ENCODE measurements at places on chromosomes 11 and 22.

DNA sequence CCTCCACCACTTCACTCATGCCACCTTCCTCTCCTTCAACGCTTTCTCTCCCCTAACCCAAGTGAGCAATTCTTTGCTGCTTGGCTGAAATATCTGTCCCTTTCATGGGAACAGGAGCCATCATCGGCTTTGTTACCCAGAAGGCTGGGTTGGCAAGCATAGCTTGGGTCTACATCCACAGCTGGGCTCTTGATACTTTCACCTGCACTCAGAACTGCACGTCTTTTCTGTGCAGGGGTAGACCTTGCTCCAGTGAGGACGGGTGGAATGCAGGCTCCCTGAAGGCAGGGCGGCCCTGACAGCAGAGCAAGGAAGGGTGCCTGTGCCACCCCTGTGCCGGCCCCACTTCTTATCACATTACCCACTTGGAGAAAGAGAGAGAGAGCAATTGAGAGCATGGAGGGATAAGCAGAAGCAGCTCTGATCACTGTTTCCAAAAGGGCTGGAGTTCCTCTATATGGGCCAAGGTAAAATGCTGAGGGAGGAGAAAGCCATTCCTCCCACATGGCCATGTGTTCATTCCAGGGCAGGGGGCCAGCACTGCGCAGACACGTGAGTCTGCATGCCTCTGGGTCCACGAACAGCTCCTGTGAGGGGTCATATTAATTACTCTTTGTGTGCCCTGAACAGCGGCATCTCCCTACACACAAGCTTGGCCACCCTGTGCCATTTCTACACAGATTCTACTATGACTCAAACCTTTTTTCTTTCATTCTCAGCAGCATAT is 181.8 kb downstream of the BUD13 start:
- DNase-seq, result no peak

GRCh38 chr11:69700278-69701140 is 3.3 kb downstream of the FGF19 start:
- DNase-seq, result peak; percentile 81

GRCh38 chr22:33492210-33492651 is 428.0 kb downstream of the LARGE1 start:
- DNase-seq, result peak; percentile 27

DNA sequence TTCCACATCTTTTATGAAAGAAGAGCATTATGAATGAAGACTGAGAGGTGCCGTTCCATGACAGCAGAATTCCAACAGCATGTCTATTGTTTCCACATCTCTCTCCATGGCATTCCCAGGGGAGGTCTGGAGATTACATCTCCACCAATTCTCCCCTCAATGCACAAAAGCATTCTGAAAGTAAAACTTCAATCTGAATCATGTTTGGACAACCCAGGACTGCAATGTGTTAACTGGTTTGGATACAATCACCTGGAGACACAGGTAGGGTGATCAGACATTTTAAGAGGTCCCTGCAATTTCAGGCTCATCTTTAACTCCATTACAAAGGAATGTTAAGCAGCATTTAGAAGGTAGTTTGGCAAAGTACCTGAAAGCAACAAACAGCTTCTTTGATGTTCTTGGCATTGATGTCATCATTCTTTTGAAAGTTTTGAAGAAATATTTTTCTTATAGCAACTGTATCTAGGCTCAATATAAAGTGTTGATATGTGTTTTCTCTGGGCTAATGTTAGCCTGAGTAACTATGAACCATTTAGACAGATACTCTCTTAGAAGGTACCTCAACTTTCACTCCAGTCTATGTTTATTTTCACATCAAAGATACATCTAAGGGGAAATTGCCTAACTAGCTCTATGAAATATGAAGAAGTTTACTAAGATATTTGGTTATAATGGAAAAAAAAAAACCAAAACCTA is 181.4 kb upstream of the MTMR2 start:
- no peak for DNase-seq

DNA sequence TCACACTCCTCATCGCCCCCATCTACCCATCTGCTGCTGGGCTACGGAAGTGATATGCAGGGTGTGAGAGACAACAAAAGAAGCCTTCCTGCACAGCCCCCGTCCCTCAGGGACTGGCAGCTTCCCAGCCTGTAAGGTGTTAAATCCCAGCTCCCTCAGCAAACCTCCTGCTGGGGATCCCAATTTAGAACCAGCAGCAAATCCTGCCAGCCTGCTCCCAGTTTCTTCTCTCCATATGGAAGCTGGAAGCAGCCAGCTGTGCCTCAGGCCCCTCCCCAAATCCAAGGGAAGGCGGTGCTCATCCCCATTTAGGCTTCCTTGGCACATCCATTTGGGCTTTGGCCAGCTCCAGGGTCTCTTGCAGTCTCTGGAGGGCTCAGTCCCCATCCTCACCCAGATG is 47.5 kb downstream of the PAMR1 start:
- DNase-seq, result peak; percentile 12

DNA sequence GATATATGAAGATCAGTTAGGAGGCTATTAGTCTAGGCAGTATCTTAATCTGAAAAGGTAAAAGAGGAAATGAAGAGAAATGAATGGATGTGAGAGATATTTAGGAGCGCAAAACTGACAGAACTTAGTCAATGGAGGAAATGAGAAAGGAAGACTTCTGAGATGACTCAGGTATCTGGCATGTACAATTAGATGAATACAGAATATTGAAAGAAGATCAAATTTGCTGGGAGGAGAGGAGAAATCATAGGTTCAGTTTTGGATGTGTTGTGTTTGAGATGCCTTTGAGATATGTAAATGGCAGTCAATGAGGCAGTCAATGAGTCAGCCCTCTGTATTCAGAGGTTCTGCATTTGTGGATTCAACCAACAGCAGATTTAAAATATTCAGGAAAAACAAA is 42.9 kb upstream of the GAB2 start:
- no peak for DNase-seq

All from iPS-NIHi11 (cell line).